Stimulated activated naive CD4-positive, alpha-beta T cell (primary cell): ENCODE measurements at places on chromosomes 1 and 21.

DNA sequence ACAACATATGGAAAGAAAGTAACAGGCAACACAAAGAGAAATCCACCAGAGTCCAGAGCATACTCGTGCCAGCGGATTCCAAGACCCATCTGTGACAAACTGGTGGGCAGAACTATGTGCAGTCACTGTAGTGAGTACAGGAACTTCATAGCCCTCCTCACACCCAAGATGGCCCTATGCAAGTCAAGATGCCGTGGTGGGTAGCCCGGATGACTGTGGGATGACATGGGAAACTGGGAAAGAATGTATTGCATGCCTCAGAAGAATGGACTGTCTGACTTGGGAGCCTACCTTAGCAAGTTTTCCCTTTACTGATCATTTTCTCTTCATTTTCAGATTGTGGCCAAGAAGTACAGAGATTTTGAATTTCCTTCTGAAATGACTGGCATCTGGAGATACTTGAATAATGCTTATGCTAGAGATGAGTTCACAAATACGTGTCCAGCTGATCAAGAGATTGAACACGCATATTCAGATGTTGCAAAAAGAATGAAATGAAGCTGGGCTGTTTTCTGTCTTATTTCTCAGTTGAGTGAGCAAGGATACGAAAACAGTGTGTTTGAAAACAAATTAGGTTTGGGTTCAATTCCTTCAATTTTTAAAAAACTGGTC lies 47.3 kb downstream of the CLIC6 start:
- no peak for DNase-seq

DNA sequence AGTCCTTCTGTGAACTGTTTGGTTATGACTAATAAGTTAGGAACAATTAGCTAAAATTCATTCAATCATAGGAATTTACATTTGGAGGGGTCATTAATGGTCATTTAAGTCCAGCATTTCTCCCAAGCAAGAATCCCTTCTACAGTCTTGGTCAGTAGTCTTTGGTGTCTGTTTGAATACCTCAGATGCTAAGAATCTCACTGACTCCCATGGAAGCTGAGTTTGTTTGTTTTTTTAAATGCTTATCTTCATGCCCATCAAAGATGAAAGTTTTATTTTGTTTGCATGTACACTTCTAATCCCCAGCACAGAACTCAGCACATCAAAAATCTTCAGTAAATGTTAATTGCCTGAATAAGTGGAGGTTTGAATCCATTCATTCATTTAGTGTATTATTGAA lies 41.3 kb upstream of the SLC44A3 start:
- no peak for DNase-seq

DNA sequence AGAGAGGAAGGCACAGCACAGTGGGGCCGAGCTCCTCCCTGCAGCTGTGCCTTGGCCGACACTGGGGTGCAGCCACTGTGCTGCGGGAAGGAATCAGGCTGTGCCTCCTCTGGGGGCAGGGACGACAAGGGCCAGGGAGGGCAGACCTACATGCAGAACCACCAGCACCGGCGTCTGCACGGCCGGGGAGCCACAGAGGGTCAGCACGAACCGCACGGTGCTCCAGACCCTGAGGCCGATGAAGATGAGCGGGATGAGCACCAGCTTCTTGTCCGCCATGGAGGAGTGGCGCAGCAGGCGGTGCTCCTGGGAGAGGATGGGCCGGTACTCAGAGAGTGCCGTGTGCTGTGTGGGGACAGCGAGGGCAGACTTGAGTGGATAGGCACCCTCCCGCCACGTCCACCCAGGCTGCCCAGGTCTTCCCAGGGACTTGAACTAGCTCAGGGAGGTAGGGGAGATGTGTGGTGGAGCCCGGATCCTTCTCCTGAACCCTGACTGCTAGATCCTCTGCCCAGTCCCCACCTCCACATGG lies 23.5 kb downstream of the GPR157 start:
- no peak for DNase-seq

DNA sequence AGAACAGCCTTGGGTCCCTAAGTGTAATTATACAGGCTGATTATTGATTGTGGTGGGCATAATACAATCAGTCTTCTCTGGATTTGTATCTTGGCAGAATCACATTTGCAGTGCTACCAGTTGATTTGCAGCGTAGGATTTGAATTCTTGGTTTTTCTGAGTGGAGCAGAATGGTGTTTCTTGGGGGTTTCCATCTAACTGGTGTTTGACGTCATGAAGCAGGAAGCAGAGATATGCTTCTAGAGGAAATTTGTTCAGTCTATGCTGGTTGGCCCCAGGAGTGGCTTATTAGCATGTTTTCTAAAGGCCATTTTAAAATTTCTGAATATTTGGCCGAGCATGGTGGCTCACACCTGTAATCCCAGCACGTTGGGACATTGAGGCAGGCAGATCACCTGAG lies 3.4 kb downstream of the CTTNBP2NL start:
- no peak for DNase-seq

- DNase-seq, result no peak
Observed at GRCh38 chr1:161930064-161930463, 93.6 kb downstream of the OLFML2B start.

DNA sequence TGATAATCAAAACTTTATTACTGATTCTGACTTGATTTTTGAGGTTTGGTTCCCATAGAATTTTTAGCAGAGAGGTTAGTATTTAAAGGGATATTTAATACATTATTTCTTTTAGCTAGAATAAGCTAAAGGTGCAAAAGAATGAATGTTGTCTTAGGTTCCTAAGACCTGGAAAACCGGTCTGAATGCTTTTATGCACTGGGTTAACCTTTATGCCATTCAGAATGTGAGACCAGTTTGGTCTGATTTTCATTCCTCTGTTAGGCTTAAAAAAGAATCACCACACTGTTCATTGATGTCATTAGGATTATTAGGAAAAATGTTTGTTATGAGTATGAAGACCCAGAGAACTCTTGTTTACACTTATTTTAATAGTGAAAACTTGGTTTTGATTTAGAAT lies 30.1 kb downstream of the RAP1A start:
- no peak for DNase-seq

DNA sequence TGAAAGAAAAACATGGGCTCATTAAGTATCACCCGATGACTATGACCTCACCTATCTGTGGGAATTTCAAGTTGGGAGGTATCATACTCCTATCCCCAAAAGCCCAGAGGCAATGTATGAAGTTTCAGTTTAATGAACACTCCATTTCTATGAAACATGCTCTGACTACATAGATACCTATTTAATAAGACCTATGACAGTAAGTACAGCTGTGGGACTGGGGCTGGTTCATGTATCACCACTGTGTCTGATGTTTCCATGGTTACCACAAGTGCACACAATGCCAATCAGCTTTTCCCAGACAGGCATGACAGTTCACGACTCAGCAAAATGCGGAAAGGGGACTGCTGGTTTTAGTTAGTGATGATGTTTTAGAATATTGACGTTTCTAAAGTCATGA lies 167.7 kb downstream of the SIPA1L2 start:
- no peak for DNase-seq

- no peak for DNase-seq
Observed at GRCh38 chr21:34116569-34116968, 43.2 kb downstream of the MRPS6 start.

DNA sequence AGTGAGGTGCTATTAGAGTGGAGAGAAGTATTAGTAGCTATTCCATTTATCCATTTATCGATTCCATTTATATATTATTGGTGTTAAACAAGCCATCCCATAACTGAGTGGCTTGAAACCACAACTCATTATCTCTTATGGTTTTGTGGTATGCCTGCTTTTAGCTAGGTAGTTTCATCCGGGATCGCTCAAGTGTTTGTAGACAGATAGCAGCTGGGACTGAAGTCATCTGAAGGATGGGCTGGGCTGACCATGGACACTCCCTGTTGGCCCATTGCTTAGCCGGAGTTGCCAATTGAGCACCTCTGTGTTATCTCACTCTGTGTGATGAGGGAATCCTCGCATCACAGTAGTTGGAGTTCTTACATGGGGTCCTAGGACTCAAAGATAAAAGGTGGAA lies 622.5 kb downstream of the PLA2G4A start:
- DNase-seq, result no peak

GRCh38 chr1:55089683-55090082 lies 50.3 kb downstream of the PCSK9 start:
- DNase-seq, result no peak

DNA sequence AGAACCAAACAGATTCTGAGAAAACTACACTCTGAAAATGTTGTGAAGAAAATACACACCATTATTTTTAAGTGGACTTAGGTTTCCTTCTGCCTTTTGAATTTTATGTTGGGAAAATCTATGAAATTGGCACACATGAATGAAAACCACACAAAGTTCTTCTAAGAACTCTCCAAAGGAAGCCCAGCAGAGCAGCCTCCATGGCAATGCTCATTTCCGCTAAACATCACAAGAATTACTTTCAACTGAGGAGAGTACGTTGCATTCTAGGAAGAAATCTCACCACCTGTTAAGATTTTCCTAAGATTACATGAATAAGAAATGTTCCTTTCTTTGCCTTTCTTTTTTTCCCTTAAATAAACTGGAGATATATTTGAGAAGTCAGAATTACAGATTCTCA lies 154.2 kb downstream of the BARHL2 start:
- no peak for DNase-seq

DNA sequence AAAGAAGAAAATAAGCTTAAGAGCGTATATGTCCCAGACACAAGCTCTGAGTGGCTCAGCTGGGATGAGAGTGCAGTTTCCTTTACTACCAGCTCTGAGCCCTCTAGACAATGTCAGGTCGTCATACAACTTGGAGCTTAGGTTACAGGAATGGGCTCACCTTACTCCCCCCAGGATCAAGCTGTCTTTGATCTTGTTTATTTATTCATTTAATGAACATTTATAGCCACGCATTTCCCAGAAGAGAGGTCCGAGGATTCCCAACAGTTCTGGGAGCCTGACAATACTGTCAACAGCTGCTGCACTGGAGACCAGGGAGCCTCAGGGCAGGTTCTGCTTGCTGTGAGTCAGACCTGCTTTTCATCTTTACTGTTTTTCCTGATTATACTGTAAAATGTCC lies 378.9 kb downstream of the PLPP3 start:
- no peak for DNase-seq

DNA sequence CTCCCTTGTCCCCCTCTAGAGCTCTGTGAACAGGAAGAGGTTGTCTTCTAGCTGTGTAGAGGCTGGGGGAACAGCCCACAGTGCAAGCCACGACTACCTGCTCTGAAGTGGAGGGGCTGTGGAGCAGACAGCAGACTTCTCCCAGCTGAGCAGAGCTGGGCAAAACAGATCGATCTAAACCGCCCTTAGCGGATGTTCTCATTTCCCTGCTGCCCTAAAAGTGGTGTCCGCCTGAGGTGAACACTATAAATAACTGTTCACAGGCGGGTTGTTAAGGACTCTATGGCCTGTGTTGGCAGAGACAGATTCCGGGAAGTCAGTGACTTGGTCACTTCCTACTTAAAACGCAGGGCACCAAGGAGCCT lies 203.2 kb downstream of the RHOU start:
- DNase-seq, result peak; percentile 50

DNA sequence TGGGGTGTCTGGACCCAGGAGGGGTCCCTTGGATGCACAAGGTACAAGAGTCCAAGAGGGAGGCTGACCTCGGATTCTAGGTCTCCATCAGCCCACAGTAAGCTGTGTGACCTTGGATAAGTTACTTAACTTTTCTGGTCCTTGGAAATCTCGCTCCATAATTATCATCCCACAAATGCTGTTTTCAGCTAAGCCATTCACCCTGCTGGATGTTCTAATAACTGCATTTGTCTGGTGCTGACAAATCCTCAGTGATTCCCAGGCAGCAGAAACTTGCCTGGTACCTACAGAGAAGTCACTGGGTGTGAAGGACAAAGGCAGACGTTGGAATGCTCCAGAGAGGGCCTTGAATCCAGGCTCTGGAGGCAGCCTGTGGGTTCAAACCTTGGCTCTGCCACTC lies 89.7 kb downstream of the IGSF21 start:
- DNase-seq, result no peak

GRCh38 chr1:8217011-8217711 lies 100.8 kb upstream of the SLC45A1 start:
- DNase-seq, result no peak

GRCh38 chr1:69191335-69191734 lies 376.4 kb upstream of the LRRC7 start:
- DNase-seq, result no peak

GRCh38 chr1:234841710-234842231 lies 231.8 kb upstream of the IRF2BP2 start:
- no peak for DNase-seq

GRCh38 chr21:40575976-40576375 lies 271.0 kb downstream of the DSCAM start:
- DNase-seq, result no peak

DNA sequence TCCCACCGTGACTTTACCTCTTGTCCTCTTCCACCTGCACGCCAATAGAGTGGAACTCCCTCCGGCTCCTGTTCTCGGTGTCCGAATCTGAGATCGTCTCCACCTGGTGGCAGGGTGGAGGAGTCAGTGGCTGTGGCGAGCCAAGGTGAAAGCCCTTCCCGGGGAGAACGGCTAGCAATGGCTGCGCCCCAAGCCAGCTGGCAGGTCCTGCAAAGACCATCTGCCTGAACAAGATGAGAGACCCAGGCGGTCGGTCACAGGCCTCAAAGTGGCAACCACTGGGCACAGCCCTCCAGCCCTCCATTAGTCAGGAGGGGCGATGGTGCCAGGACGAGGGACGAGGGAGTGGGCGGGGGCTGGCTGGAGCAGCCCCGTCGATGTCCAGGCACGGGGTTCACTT lies 25.4 kb upstream of the SMIM12 start:
- DNase-seq, result no peak

- DNase-seq, result no peak
Observed at GRCh38 chr1:4638345-4638729, 16.1 kb upstream of the AJAP1 start.

DNA sequence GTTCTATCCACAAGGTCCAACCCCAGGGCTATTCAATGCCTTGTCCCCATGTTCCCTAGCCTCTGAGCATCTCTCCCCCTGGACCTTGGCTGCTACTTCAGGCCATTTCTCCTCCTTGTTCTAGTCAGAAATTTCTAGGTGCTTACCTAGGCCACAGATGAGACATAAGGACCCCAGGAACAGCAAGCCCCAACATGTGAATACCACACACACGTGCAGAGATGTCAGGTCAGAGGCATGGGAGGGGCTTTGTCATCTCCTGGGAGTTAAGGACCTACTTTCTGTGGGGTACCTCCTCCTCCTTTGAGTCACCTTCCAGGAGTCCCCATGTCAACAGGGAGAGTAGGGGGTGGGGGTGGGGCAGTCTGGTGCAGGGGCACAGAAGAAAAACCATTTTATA lies 7.1 kb upstream of the RGS16 start:
- DNase-seq, result no peak

DNA sequence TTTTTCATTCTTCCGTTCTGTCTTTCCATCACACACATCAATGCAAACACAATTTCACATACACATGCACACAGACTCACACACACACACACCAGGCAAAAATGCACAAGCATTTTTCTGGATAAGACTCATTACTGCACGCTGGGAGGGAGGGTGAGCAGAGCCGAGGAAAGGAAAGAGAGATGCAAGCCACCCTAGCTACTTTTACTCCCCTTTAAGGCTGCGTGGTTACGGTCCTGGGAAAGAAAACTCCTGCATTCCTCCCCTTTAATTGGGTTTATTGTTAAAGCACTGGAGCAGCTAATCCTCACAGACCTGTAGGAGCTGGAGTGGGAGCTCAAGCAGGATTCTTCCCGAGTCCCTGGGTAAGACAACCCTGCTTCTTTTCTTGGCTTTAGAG lies at the start of gene CAMK1G:
Gene CAMK1G (plus strand): TSS at position 307 of the 400 bp plus-strand sequence. CDS start 11,270 bp downstream, outside the sequence.
- no peak for DNase-seq
